Activated CD4-positive, CD25-positive, alpha-beta regulatory T cell treated with anti-CD3 and anti-CD28 coated beads, Interleukin-2, amount 50 U/mL, for 72 hours (primary cell): ENCODE measurements at places on chromosomes 1 and 21.

GRCh38 chr1:82001345-82001744 lies 200.6 kb downstream of the ADGRL2 start:
- DNase-seq, result no peak

DNA sequence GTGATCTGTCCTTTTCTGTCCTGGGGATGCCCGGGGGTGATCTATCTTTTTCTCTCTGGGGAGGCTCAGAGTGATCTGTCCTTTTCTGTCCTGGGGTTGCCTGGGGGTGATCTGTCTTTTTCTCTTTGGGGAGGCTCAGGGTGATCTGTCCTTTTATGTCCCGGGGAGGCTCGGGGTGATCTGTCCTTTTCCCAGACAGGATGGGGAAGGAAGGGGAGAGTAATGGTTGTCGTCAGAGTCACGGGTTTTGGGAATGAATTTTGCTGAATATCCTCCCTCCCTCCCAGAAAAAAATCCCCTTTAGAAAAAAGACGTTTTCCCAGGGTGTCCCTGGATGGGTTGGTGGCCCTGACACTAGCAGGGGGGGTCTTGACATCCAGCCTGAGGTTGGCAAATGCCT lies 91.5 kb downstream of the ARHGEF10L start:
- no peak for DNase-seq

- no peak for DNase-seq
Observed at GRCh38 chr1:8682573-8682972, 134.9 kb downstream of the RERE start.

GRCh38 chr21:16942703-16943102 lies 570.1 kb upstream of the CXADR start:
- DNase-seq, result no peak

- no peak for DNase-seq
Observed at GRCh38 chr1:209929751-209930150, 8.3 kb upstream of the SYT14 start.

DNA sequence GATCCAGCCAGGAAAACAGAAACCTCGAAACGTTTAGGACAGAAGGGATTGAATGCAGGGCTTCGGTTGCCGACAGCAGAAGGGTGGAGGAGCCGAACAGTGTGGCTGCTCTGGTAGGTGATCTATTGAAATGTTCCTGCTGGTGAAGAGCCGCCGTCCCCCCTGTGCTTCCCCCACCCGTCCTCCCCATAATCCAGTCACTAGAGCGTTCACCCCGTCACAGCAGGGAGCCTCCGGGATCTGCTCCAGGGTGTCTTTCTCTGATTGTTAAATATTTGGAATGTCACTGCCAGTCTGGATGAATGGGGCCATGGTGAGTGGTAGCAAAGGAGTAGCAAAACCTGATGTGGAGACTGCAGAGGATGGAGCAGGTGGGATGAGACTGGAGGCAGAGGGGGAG lies 255.1 kb upstream of the CSF3R start:
- no peak for DNase-seq

GRCh38 chr21:14763695-14764064 lies 217.6 kb upstream of the SAMSN1 start:
- no peak for DNase-seq
